Activated CD8-positive, alpha-beta memory T cell treated with anti-CD3 and anti-CD28 coated beads for 48 hours (primary cell): ENCODE measurements at places on chromosomes 11 and 22.

- DNase-seq: no peak
These were observed 28.1 kb downstream of the VSTM5 start for GRCh38 chr11:93822359-93822758.

- no peak for DNase-seq
These were observed 37.8 kb downstream of the SLC5A1 start for GRCh38 chr22:32080904-32081303.

- DNase-seq: no peak
These were observed 118.7 kb upstream of the B3GAT1 start for GRCh38 chr11:134530636-134531326.

DNA sequence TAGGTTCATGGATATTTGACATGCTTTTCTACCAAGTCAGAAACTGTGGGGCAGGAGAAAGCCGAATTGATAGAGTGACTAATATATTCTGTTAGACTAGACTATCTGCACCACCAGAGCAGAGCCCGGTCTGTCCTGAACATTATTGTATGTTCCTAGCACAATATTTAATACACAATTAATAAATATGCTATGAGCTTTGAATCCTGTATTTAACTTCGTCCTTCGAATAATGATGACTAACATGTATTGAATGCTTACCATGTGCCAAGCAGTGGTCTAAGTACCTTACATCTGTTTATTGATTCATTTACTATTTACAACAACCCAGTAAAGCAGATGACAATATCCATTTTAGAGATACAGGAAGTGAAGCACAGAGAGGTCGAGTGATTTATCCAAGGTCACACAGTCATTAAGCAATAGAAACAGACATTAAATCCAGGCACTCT, 44.8 kb upstream of the ANO3 start:
- no peak for DNase-seq

- no peak for DNase-seq
These were observed 22.5 kb upstream of the CLDN5 start for GRCh38 chr22:19546680-19547079.

- no peak for DNase-seq
These were observed 390.0 kb upstream of the CCDC90B start for GRCh38 chr11:83676056-83676601.

DNA sequence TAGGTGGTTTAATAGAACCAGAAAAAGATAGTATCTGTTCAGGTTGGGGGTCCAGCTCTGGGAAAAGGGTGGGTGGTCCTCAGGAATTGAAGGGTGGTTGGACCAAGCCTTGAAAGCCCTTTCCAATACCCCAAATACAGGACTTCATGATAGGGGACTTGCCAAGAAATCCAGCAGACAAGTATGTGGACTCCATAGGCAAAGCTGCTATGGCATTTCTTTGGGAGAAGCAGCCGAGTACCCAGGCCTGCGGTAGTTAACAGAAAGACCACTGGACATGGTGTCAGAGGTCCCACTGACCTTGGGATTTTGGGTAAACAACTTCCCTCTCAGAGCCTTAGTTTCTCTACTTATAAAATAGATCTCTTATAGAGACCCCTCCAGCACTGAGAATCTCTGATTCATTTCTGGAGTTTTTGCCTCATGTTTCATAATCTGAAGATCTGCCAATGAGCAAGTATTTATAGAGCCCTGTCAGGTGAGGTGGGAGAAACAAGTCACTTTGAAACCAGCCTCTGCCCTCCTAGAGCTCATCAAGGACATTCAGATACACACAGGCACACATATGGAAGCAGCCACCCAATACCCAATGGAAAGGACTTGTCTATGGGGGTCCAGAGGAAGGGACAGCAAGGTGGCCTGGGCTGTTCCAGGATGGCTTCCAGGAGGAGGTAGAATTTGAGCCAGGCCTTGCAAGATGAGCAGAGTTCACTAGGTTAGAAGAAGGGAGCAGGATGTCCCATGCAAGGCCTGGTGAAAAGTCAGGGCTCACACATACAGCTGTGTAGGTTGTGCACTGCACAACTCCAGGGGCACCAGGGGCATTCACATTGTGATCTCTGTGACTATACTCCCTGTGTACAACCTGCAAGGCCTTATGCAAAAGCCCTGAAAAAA, 31.0 kb upstream of the ACCSL start:
- DNase-seq: no peak

GRCh38 chr11:37277896-37278465, 679.9 kb upstream of the RAG2 start:
- no peak for DNase-seq
